ENCODE measurements at places on chromosomes 3 and 15. TPM values are rescaled to one million over a fixed set of nuclear protein-coding genes. Genes with fewer than 3 reads are reported as not detected.
A peak's percentile ranks its signal among the peaks of the same experiment; 100 is the strongest.

DNA sequence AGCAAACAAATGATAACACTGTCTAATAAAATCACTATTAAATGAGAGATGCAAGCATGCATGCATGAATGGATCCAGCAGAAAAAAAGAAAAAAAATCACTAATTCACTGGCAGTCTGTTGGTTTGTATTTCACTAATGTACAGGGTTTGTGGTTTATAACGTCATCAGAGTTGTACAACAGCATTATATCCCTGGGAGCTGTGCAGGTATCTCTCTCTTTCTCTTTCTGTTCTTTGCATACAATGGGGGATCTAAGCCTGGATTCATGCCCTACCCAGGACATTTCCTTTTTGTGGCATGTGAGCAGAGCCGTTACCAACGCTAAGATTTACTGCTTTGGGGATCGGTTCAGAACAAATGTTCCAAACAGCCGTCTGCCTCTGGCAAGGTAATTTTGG lies 229.5 kb downstream of the SOX2 start:
- no peaks in the 10 kb centered on the region for H3K27me3 ChIP-seq
- H3K4me1 ChIP-seq = no peaks in the 10 kb centered on the region
- H3K4me3 ChIP-seq = no peak overlapping the region
- H3K27ac ChIP-seq = no peak overlapping the region

GRCh38 chr3:29144807-29145206 lies 136.1 kb upstream of the RBMS3 start:
- H3K36me3 ChIP-seq = no peaks in the 10 kb centered on the region
- DNase-seq = no peak
- no peaks in the 10 kb centered on the region for H3K27me3 ChIP-seq
- no peaks in the 10 kb centered on the region for H3K4me1 ChIP-seq

GRCh38 chr3:10956986-10957385 lies 35.6 kb upstream of the SLC6A1 start:
- peaks cover 2% of the 10 kb centered on the region for H3K27me3 ChIP-seq
- no peaks in the 10 kb centered on the region for H3K36me3 ChIP-seq
- H3K4me1 ChIP-seq = no peaks in the 10 kb centered on the region
- no peak overlapping the region for H3K4me3 ChIP-seq

DNA sequence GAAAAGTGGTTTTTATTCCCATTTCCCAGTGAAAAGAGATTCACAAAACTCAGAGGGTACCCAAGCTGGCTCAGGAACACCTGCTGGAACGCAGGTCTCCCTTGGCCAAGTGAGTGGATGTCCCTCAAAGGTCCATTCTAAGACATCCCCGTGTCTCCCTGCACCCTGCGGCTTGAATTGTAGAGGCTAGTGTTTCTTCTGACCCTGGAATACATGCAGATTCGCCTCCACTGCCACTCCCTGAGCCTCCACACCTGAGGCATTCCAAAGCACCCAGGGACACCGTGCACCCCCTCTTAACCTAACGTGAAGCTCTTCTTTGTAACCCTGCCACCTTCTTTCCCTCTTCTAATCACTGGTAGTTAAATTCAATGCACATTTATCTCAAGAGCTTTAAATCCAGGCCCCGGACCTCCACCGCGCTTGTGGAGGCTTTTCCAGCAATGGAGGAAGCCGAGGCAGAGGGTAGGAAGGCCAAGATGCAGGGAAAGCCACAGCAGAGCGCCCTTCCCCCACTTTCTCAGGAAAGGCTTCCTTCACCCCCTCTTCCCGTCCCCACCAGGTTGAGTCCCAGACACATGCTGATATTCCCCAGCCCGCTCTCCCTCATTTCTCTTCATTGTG lies 590 bp upstream of the ITGA11 start:
- no peaks in the 10 kb centered on the region for H3K36me3 ChIP-seq
- no peak for DNase-seq
- H3K4me1 ChIP-seq = no peaks in the 10 kb centered on the region
- peaks cover 18% of the 10 kb centered on the region for H3K27me3 ChIP-seq

- DNase-seq = no peak
- no peaks in the 10 kb centered on the region for H3K4me1 ChIP-seq
- H3K36me3 ChIP-seq = no peaks in the 10 kb centered on the region
These were observed 168.1 kb upstream of the CD96 start for GRCh38 chr3:111373861-111374260.

- H3K4me1 ChIP-seq = no peaks in the 10 kb centered on the region
- H3K4me3 ChIP-seq = no peak overlapping the region
- H3K27ac ChIP-seq = no peak overlapping the region
- DNase-seq = no peak
- H3K36me3 ChIP-seq = no peaks in the 10 kb centered on the region
These were observed 85.9 kb upstream of the FNDC3B start for GRCh38 chr3:171953301-171954022.

DNA sequence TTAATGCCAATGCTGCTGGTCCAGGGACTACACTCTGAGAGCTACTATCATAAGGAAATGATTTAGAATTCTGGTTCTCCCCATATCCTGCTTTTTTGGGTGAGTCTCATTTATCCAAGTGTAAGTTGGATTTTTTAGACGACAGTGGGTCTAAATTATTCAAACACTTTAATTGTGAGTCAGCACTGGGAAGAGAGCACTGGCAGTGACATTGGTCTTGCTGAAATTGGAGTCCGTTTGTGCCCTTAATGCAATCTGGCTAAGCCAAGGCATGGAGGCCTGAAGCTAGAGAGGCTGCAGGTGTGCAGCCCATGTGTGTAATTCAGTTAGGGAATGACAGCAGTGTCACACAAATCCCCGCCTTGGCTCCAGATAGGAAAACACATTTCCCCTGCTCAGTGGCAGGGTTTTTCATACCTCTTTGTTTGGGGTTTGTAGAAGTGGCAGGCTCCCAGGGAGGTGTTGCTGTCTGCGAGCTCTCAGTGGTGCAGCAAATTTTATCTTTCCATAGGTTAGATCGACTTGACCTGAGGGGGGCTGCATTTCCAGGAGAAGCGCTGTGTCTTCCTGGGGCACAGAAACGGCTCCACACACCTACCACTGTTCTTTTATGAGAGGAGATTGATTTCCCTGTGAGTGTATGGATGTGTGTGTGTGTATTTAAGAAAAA lies 197.7 kb downstream of the CD47 start:
- peaks cover 35% of the 10 kb centered on the region for H3K27me3 ChIP-seq
- H3K4me1 ChIP-seq = no peaks in the 10 kb centered on the region
- H3K36me3 ChIP-seq = no peaks in the 10 kb centered on the region
- no peak overlapping the region for H3K4me3 ChIP-seq
- no peak for DNase-seq

- no peak for DNase-seq
- H3K4me1 ChIP-seq = peaks cover 5% of the 10 kb centered on the region
- H3K27ac ChIP-seq = no peak overlapping the region
These were observed 75.7 kb upstream of the BNIP2 start for GRCh38 chr15:59764775-59765174.

GRCh38 chr3:73601011-73601410 lies 23.7 kb downstream of the PDZRN3 start:
- no peak for DNase-seq
- H3K27me3 ChIP-seq = no peaks in the 10 kb centered on the region
- H3K27ac ChIP-seq = no peak overlapping the region
- no peak overlapping the region for H3K4me3 ChIP-seq

GRCh38 chr15:79948095-79948695 lies 22.8 kb downstream of the BCL2A1 start:
- H3K4me1 ChIP-seq = no peaks in the 10 kb centered on the region
- no peak for DNase-seq
- no peaks in the 10 kb centered on the region for H3K27me3 ChIP-seq
- H3K36me3 ChIP-seq = no peaks in the 10 kb centered on the region
- no peak overlapping the region for H3K4me3 ChIP-seq

GRCh38 chr3:127787571-127788365 lies 34.5 kb downstream of the MGLL start:
- DNase-seq = no peak
- no peak overlapping the region for H3K27ac ChIP-seq
- no peaks in the 10 kb centered on the region for H3K27me3 ChIP-seq
- H3K4me3 ChIP-seq = no peak overlapping the region

DNA sequence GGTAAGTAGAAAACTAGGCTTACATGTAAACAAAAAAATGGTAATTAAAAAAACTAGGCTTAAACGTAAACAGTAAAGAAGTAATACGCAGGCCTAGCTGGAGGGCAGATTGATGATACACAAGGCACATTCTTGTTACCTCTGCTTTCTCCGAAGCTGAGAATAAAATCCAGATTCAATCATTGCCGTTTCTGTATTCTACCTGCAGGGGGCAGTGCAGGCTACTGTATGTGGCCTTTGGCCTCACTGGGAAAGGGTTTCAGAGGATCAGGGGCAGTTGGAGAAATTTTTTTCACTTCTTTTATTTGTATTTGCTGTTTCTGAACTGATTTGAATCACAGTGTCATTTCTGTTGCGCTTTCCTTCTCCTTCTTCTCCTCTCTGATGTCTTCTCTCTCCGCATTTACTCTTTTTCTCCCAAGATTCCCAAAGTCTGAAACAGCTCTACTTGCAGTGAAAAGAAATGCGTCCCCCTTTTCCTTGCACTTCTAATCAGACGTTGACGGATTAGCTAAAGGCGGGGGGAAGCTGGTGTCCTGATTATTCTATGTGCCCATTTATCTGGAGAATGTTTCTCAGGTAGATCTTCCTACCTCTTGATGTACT lies 67.1 kb upstream of the MCTP2 start:
- no peaks in the 10 kb centered on the region for H3K36me3 ChIP-seq
- peak; percentile 17 for DNase-seq
- no peak overlapping the region for H3K4me3 ChIP-seq
- H3K27me3 ChIP-seq = no peaks in the 10 kb centered on the region
- no peaks in the 10 kb centered on the region for H3K4me1 ChIP-seq

DNA sequence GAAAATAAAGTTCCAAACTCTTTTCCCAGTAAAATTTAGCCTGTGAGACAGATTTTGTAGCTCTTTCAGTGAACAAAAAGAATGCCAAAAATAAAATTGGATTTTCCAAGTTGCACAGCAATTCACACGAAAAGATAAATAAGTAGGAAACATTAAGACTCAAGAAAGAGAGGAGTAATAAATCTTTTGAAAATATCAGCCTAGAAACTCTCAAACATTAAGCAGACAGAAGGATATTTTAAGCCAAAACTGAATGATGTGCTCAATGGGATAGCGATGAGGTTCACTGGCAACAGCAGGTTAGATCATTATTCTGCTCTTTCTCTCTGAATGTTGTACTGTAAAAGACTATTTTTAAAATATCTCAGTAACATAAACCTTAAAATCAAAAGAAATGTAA lies 115.0 kb downstream of the STAG1 start:
- no peaks in the 10 kb centered on the region for H3K36me3 ChIP-seq
- H3K27ac ChIP-seq = no peak overlapping the region
- no peak for DNase-seq
- peaks cover 3% of the 10 kb centered on the region for H3K4me1 ChIP-seq

- no peak overlapping the region for H3K27ac ChIP-seq
- H3K4me3 ChIP-seq = no peak overlapping the region
- H3K4me1 ChIP-seq = no peaks in the 10 kb centered on the region
- no peaks in the 10 kb centered on the region for H3K36me3 ChIP-seq
These were observed 30.3 kb upstream of the HHATL start for GRCh38 chr3:42732829-42733459.

DNA sequence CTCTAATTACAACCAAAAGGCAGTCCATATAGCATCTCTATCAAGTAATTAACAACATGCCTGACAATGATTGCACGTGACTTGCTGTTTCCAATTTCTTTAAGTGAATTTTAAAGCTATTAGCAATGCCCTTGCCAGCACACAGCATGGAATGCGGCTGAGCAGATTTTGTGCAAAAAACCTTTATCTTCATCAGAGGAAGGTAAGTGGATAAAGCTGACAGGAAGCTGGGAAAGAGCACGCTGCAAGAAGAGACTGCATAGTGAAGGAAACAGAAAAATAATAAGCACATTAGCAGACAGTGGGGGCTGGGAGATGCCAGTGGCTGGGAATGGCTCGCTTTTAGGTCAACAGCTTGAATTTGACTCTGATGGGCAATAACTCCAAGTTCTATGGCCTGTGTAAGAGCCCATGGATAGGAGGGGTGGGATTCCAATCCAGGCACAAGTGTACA lies 138.8 kb downstream of the PDZRN3 start:
- no peak for DNase-seq
- no peaks in the 10 kb centered on the region for H3K4me1 ChIP-seq
- no peak overlapping the region for H3K27ac ChIP-seq
- no peaks in the 10 kb centered on the region for H3K27me3 ChIP-seq
- no peaks in the 10 kb centered on the region for H3K36me3 ChIP-seq

DNA sequence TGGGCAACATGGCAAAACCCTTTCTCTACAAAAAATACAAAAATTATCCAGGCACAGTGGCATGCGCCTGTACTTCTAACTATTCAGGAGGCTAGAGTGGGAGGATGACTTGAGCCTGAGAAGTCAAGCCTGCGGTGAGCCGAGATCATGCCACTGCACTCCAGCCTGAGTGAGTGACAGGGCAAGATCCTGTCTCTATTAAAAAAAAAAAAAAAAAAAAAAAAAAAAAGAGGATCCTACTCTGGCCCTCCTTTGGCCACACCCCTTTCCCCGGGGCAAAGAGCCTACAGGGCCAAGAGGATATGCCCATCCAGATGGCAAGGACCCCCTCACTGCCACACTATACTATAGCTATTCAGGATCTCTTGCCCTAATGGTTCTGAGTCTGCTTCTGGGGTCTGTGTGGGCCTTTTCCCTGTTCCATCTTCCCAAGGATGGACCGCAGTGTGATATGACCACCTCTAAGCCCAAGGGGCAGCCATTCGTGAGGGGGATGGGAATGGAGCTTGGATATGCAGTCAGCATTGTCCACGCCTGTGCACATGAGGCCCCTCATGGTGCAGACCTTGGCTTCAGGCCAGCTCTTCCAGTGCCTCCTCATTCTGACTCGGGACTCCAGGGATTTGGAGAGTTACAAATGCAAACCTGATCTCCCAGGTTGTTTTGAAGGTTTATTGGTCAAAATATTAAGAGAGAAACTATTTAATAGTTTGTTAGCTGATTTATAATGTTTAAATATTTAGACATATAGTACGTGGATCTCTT lies 7.3 kb downstream of the TYRO3 start:
- H3K27me3 ChIP-seq = no peaks in the 10 kb centered on the region
- H3K27ac ChIP-seq = no peak overlapping the region
- no peaks in the 10 kb centered on the region for H3K4me1 ChIP-seq
- H3K4me3 ChIP-seq = no peak overlapping the region

DNA sequence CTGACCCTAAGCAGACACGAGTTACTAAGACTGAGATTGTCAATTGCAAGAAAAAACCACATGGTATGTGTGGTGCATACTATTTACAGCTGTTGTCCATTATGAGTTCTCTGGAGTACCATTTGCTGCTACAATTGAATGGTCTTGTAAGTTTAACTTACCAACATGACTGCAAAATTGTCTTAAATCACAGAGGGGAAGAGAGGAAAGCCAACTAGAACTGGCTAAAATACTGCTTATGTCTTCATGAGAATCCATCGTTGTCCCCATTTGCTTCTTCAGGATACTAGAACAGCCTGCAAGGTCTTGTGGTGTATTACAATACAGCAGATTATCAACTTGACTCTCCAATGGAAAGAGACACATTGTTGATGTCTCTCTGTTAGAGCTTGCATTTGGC lies 313.2 kb downstream of the AGBL1 start:
- DNase-seq = no peak
- H3K4me3 ChIP-seq = no peak overlapping the region
- H3K4me1 ChIP-seq = no peaks in the 10 kb centered on the region

Gene KNL1
- total RNA-seq = 9.7 TPM

Gene PYGO1
- not detected for total RNA-seq

Gene MOBP
- not detected for total RNA-seq

Gene EPHA6
- not detected for total RNA-seq
